Glutamatergic neuron (in vitro differentiated cells): ENCODE measurements at places on chromosomes 13 and 19.

GRCh38 chr19:33472226-33472625 is 49.4 kb downstream of the PEPD start:
- no peaks in the 10 kb centered on the region for H3K36me3 ChIP-seq
- no peak for DNase-seq
- peaks cover 35% of the 10 kb centered on the region for H3K4me1 ChIP-seq
- peak overlapping the region; percentile 82 for H3K27ac ChIP-seq

GRCh38 chr13:39422845-39423565 is 180.0 kb downstream of the LHFPL6 start:
- peaks cover 3% of the 10 kb centered on the region for H3K4me1 ChIP-seq
- no peaks in the 10 kb centered on the region for H3K36me3 ChIP-seq
- DNase-seq: no peak
- no peak overlapping the region for H3K27ac ChIP-seq
- no peaks in the 10 kb centered on the region for H3K27me3 ChIP-seq

- H3K27me3 ChIP-seq: peaks cover 14% of the 10 kb centered on the region
- no peak overlapping the region for H3K27ac ChIP-seq
- H3K4me3 ChIP-seq: no peak overlapping the region
- H3K4me1 ChIP-seq: peaks cover 4% of the 10 kb centered on the region
Measured at GRCh38 chr13:74136084-74136658, 2.0 kb upstream of the KLF12 start.

DNA sequence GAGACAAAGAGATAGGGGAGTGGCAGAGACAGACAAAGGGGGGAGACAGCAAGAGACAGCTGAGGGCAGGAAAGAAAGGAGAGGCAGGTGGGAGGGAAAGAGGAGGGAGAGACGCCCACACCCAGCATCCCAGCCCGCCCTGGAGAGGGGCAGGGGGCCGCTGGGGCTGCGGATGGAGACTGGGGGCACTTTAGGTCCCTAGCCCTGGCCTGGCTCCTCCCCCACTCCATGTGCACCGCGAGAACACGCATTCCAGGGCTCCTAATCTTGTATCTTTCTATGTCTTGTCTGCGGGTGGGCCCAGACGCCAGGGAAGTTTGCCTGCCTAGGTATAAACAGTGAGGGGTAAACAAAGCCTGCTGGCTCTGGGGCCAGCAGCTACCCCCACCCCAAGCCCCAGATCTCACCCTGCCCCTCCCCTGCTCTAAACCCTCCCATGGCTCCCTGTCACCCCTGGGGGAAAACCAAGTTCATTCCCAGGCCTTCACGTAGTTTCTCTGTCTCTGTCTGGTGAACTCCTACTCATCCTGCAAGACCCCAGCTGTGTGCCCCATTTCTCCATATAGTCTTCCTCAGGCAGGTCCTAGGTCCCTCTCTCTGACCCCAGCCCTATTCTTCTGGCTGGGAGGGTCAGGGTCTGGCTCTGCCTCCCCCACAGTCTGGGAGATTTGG is 5.7 kb downstream of the TLE5 start:
- H3K27me3 ChIP-seq: peaks cover 14% of the 10 kb centered on the region
- peak overlapping the region; percentile 46 for H3K4me3 ChIP-seq
- no peak overlapping the region for H3K27ac ChIP-seq
- H3K36me3 ChIP-seq: peaks cover 4% of the 10 kb centered on the region

DNA sequence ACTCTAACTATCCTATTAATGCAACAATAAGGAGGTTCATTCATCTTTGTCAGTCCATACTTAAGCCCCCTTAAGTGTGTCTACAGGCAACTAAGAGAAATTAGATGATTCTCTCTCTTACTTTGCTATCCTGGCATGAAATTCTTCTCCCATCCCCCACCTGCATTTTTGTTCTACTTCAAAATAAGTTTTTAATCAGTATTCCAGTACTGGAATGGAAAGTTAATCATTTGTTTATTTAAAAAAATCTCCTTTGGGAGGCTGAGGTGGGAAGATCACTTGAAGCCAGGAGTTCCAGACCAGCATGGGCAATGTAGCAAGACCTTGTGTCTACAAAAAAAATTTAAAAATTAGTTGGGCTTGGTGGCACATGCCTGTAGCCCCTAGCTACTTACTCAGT is 222.1 kb downstream of the MZT1 start:
- no peak overlapping the region for H3K27ac ChIP-seq
- no peaks in the 10 kb centered on the region for H3K36me3 ChIP-seq
- no peak overlapping the region for H3K4me3 ChIP-seq
- DNase-seq: no peak
